ENCODE measurements at places on chromosomes 3 and 15.

DNA sequence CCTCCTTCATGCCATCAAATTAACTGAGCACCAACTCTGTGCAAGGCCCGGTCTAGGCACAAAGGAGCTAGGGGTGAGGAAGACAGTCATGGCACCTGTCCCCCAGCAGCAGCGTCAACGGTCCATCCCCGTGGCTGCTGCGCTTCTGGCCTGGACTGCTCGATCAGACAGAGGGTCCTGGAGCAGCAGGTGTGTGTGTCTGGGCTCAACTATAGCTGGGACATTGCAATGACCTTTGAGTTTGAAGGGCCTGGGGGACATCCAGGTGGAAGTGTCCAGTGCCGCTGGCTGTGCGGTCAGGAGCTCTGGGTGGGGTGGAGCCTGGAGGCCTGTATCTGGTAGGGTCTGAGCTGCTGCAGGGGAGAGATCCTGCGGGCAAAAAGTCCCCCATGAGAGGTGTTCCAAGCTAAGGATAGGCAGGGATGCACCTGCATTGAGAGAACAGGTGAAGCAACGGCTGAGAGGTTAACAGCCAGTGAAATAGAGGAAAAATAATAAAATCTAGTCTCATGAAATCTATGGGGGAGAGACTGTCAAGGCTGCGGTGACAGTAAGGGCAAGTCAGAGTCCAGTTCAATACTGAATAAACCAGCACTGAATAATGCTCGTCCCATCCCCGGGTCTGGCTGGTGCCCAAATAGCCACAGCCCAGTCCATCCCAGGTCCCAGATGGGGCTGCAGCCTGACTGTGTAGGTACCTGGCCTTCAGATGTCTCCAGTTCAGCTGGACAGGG lies 25.4 kb upstream of the SLC41A3 start:
- DNase-seq, result no peak

- DNase-seq, result no peak
Observed at GRCh38 chr15:55496716-55497115, 11.3 kb downstream of the DNAAF4 start.

GRCh38 chr3:39255503-39256325 lies 24.1 kb downstream of the CX3CR1 start:
- no peak for DNase-seq

DNA sequence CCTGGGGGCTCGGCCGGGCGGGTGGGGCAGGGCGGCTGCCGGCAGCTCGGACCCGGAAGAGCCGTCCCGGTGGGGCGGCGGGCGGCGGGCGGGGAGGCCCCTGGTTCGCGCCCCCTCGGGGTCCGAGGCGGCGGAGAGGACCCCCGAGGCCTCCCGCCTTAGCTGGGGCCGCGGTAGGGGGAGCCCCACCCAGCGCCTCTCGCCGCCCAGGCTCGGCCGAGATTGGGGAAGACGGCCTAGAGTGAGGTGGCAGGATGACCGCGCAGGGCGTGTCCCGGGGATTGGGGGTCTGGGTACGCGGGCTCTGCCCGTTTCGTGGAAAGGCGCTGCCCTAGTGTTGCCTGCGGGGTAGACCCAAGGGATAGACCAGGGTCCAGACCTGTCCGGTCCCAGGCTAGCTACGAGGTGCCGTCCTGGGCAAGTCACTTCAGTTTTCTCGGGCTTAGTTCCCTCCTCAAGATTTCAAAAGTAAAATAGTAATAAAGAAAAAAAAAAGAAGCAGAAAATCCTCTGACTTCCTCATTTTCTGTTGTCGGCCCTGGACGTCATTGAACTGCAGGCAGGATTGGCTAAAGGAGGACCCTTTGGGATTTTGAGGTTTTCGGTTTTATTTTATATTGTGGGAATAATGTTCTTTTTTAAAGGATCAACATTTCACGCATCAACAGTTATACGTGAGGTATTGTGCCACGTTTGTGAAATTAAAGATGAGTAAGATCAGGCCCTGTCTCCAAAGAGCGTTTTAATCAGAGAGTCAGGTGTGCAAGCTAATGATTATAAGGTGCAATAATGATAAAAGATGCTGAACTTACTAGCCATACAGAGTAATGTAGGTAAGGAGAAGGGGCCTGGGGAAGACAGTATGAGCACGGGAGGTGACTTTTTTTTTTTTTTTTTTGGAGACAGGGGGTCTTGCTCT lies 679 bp downstream of the IQGAP1 start:
- peak; percentile 64 for DNase-seq

- DNase-seq, result peak; percentile 73
Observed at GRCh38 chr3:171873580-171873979, 30.4 kb downstream of the TMEM212 start.
